G401 (cell line): ENCODE measurements at places on chromosomes 6 and 20.
A peak's percentile ranks its signal among the peaks of the same experiment; 100 is the strongest.

DNA sequence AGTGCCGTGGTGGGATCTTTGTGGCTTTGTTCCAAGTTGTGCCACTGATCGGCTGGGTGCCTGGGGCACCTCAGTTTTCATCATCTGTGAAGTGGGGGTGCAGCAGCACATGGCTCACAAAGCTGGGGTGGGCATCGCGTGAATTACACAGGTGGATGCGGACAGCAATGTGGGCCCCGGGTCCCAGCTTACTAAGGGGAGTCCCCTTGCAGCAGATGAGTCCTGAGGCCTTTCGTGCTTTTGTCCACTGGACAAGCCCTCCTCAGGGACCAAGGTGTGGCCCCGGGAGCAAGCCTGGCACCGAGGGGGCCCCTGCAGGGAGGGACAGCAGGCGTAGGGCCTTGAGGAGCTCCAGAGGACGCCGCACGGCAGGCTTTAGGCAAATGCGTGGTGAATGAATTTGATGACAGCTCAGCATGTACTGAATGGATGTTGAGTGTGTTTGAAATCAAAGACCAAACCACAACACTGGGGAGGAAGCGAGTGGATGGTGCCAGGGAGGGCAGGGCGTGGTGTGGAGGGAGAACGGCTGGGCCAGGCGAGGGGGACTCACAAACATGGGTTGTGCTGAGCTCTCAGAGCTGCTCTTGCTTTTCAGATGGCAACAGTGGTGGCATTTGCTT, 53.2 kb downstream of the IRF4 start:
- no peak for DNase-seq

- peak; percentile 43 for DNase-seq
Observed at GRCh38 chr20:4602297-4602631, 119.4 kb upstream of the PRND start.

DNA sequence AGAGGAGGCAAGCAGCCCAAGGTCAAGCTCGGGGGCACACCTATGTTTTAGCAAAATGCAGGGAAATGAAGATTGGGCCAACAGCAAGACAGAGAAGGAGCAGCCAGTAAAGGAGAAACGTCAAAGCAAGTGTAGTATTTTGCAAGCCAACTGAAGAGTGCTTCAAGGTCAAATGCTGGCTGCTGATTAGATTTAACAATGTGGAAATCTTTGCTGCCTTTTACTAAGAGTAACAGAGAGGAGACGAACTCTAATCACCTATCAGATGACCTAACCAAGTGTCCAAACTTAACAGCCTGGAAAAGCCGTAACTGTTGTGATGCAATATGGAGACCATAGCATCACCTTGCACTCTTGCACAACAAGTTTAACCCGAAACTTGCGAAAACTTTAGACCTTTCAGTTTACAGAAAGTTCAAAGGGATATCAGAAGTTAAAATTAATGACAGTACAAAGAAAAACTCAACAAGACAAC, 30.4 kb downstream of the AKIRIN2 start:
- no peak for DNase-seq

- DNase-seq: no peak
Observed at GRCh38 chr6:124967444-124967843, 5.2 kb downstream of the RNF217 start.

DNA sequence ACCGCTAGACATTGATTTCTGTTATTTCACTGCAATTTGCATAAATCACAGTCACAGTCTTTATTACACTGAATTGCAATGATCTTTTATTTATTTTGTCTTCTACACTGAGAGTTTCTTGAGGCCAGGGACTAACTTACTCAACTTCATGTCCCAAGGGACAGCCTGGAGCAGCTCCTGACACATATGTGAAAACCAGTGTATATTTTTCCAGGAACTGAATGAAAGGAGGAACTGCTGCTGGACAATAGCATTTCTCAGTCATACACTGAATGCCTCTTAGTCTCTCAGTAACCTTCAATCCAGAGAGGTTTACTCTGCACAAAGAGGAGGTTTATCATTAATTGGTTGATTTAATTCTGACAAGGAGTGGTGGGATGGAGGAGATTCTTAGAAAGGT, 5.9 kb downstream of the F13A1 start:
- DNase-seq: no peak

DNA sequence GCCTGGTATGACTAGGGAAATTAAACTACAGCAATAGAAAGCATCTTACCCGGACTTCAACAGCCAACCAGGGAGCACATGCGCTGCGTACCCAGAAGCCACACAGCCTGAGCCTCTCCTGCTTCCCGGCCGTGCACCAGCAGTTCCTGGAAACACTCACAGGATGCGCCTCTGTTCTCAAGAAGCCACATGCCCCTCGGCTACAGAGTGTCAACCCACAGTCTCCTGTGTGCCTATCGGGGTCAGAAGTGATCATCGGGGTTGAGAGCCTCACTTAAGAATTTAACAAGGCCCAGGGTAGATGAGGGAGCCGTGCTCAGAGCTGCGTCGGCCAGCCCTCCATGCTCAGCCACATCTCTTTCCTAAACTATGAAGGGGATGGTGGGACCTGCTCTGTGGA, 147.2 kb upstream of the GGTLC1 start:
- no peak for DNase-seq

DNA sequence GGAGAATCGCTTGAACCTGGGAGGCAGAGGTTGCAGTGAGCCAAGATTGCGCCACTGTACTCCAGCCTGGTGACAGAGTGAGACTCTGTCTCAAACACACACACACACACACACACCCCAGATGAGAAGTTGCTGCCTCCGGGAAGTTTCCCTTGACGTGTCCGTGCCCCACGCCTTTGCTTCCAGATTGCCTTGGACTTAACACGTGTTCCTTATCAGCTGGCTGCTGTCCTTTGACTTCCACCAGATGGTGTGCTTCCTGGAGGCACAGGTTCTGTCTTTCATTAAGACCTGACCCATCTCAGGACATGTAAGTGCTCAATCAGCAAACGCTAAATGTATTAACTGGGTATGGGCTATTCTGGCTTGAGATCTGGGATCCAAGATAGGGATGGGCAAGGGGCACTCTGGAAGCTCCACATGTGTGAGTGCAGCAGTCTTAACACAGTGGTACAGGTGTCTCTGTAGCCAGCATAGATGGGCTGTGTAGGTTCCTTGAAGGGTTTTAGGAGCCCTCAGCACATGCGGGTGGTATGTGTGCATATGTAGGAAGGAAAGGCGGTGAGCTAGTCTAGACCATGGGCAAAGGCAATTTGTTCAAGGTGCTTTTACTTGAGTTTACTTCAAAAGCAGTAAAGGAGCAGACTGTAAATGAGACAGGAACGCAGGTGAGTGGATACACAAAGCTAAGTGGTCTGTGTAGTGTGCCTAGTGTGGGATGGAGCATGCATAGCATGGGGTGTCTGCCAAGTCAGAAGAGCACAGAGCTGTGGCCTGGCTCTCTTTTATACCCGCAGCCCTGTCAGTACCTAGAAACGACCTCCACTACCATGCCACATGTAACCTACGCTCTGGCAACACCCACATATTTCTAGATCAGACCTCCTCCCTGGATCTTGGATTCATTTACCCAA, 11.6 kb downstream of the PIGT start:
- DNase-seq: no peak

GRCh38 chr6:63806573-63806913, 170.9 kb downstream of the PHF3 start:
- DNase-seq: no peak

DNA sequence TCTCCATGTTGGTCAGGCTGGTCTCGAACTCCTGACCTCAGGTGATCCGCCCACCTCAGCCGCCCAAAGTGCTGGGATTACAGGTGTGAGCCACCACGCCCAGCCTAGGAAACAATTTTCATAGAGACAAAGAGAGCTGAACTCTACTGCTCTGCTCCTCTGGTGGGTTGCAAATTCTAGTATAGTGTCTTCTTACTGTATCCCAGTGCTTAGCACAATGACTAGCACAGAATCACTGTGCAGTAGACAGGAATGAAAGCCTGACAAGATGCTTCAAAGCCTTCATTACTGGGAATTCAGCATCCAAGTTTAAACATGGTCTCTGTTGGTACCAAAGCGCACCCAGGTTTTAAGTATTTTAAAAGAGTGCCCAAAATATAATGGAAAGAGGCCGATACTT, 96.5 kb upstream of the SALL4 start:
- DNase-seq: no peak

GRCh38 chr6:8860671-8861070, 425.3 kb upstream of the SLC35B3 start:
- DNase-seq: no peak

- no peak for DNase-seq
Observed at GRCh38 chr6:320351-321157, 28.3 kb downstream of the DUSP22 start.

DNA sequence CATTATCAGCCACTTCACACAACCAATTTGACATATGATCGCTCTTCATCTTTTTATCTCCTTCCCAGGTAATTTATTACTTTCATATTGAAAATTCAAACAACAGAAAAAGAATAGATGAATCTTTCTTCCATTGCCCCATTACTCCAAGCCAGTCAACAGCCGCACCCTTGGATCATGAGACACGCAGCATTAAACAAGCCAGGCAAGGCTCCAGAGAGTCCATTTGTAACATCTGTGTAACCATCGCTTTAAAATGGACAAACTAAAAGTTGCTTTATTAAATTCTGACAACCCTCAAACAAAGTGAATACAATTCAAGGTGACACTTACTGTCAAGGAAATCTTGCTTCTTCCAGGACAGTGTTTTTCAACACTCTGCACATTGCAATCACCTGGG, 200.3 kb downstream of the EPM2A start:
- DNase-seq: no peak

- DNase-seq: no peak
Observed at GRCh38 chr20:31607640-31608250, 2.7 kb downstream of the ID1 start.

DNA sequence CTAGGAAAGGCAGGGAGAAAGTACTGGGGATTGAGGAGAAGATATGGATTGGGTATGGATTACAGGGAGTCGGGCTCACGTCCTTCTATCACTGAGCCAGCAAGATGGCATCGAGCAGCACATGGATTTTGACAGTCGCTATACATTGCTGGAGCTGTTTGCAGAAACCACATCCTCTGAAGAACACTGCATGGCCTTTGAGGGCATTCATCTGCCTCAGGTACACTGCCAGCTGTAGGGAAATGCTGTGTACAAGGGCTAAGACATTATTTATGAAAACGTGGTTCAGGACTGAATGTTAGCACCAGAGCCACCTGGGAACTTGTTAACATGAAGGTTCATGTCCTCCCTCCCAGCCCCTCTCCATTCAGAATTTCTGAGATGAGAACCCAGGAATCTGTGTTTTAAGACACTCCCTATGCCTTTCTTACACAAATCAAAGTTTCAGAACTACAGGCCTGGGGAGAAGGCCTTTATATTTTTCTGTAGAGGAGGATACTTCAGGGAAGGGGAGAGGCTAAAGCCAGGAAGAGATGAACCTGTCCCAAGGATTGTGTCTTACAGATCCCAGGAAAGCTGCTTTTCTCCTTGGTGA, 3.5 kb downstream of the CUL9 start:
- no peak for DNase-seq

GRCh38 chr6:147648916-147649315, 140.4 kb downstream of the SAMD5 start:
- no peak for DNase-seq
